Stimulated activated CD8-positive, alpha-beta memory T cell treated with anti-CD3 and anti-CD28 coated beads, Interleukin-4, amount 100 ng/mL, for 4 hours (primary cell): ENCODE measurements at places on chromosomes 6 and 20.

DNA sequence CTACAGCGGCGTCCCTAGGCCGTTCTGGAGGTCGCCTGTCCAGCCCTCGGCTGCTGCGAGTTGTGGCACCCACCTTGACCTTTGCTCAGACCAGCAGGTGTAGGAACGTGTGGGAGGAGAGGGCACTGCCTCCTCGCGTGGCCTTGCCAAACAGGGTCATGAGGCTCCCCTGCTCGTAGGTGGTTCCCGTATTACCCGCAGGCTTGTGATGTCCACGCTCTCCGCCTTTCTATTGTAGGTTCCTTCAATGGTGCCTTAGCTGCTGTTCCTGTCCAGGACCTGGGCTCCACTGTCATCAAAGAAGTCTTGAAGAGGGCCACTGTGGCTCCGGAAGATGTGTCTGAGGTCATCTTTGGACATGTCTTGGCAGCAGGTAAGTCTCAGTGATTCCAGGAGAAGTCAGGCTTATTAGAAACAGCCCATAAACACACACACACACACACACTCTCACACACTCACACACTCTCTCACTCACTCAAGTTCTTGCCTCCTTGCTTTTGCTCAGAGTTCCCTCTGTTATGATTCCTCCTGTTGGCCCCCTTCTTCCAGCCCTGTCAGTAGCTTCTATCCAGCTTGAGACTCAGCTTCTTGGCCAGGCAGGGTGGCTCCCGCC, 942 bp downstream of the ACAT2 start:
- DNase-seq, result no peak

DNA sequence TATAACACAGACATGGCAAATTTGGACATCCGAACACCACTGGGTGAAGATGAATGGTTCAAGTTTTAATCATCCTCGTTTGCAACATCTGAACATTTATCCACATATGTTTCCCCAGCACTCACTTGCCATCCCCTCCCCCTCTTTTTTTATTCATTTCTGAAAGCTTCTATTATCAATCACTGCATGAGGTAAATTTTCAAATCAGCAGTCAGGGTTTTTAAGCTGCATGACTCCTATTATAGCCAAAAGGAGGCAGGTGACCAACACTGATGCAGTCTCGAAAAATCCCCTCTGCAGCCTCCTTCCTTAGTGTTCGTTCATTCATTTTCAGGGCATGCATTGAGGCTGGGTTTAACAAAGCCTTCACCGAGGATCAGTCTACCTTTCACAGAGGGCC, 530.8 kb upstream of the JARID2 start:
- no peak for DNase-seq

- no peak for DNase-seq
Observed at GRCh38 chr6:33620158-33620855, 815 bp upstream of the ITPR3 start.

DNA sequence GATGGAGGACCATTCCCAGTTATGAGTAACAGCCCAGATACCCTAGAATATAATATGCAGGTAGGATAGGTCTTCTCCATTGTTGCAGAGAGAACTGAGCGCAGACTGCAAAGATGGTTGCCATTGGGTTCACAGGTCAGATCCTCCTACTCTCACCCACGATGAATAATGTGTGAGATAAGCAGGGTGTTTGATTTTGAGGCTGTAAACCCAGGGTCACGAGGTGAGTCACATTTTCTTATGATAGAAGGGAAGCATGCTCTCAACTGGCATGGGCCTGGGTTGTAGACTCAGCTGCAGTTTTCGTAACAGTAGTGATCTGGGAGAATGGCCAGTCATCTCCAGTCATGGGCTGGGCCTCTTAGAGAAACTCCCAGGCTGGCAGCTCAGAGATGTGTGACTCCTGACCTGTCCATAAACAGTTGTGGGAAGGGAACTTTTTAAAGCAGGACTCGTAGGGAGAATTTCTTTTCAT, 74.2 kb downstream of the CD164 start:
- no peak for DNase-seq

DNA sequence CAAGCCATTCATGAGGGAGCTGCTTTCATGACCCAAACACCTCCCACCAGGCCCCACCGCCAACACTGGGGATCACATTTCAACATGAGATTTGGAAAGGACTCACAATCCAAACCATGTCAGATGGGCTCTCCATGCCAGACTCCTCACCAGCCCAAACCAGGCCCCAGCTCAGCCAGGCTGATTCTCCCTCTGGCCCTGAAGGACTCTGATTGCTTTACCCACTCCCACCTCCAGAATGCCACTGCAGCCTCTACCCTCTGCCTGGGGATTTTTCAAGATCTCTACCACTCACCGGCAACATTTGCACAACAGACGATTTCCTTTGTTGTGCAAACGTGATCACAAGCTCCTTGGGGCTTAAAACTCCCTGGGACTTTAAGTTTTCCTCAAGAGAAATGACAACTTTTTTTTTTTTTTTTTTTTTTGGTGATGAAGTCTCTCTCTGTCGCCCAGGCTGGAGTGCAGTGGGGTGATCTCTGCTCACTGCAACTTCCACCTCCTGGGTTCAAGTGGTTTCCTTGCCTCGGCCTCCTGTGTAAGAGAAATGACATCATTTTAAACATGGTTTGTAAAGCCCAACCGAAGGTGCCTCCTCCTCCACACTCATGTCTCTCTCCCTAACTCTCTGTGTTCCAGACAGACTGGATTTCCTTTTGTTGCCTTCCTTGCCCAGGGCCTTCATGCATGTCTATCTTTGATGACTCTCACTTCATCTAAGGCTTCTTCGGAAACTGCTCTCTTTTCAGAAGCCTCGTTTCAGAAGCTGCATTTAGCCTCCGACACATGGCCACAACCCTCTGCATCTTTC, 147.0 kb downstream of the CDH26 start:
- no peak for DNase-seq

- DNase-seq, result no peak
Observed at GRCh38 chr6:89118931-89119330, 1.1 kb upstream of the SRSF12 start.

- no peak for DNase-seq
Observed at GRCh38 chr20:38147163-38147562, 17.9 kb downstream of the TGM2 start.

- no peak for DNase-seq
Observed at GRCh38 chr6:137696765-137697164, 170.3 kb upstream of the TNFAIP3 start.

GRCh38 chr20:3732327-3733118, at the start of gene HSPA12B:
Gene HSPA12B (plus strand): TSS chr20:3732685. CDS start chr20:3738675, 5,990 bp downstream.
- DNase-seq, result no peak

DNA sequence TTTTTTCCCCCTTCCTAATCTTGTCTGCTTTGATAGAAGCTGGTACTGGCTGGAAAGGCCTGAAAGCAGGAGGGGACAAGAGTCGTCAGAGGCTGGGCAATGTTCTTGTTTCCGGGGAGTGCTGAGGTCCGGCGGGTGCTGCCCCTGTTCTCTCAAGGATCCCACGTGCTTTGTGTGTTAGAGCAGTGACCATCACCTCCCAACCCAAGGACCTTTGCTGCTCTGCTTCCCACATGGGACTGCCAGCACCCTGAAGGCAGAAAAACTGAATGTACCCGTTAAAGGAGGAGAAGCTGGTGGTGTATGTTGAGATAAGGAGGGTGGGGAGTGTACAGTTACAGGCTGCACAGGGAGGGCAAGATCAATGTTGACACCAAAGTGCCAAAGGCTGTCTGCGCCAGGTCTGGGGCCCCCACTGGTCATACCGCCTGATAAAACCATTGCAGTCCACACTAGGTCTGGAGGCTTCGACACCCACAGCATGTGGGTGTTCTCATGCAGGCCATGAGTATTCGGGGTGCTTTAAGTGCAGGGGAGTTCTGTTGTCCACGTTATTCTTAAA, 15.0 kb downstream of the C20orf173 start:
- DNase-seq, result no peak

DNA sequence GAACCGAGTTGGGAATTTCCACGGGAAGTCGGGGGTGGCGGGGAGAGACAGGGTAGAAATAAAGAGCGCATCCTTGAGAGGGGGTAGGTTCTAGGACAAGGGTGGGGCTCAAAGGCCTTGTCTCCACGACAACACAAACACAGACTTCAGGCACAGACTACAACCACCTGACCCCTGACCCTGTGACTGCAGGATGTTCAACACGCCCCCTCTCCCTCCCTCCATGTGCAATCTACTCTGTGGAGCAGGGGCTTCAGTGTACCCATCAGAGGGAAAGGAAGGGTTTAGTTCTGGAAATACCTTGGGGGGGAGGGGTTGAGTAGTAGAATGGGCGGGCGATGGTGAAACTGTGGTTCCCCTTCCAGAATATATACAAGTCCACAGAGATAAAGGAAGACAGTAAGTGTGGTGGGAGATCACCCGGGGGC, 651 bp upstream of the TAPBP start:
- DNase-seq, result no peak

DNA sequence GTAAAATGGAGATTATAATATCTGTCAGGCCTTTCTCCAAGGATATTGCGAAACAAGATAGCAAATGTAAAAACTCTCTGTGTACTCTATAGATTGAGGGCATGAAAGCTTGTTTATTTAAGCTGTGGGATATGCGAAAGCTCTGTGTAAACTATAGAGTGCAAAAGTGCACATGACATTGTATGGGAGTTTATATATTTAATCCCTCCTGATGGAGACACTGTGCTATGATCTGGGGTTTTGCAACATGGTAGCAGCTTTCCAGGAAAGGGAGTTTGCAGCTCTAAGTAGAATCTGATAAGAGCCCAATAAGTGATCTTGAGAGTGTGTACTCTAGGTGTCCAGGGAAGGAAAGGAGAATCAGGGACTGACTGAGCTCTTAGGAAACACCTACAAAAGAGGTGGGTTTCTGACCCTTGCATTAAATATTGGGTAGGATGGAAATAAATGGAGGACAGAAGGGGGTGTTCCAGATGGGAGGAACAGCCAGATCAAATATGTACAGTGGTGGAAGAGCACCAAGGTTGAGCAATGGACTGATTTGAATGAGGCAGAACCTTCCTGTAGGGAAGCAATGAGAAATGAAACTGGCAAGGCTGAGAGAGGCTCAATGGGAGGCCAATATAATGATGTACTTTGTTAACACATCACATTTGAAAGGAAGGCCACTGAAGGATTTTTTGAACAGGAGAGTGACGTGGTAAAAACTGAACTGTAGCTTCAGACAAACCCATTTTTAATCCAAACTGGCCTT, 450.1 kb downstream of the GJA1 start:
- no peak for DNase-seq

DNA sequence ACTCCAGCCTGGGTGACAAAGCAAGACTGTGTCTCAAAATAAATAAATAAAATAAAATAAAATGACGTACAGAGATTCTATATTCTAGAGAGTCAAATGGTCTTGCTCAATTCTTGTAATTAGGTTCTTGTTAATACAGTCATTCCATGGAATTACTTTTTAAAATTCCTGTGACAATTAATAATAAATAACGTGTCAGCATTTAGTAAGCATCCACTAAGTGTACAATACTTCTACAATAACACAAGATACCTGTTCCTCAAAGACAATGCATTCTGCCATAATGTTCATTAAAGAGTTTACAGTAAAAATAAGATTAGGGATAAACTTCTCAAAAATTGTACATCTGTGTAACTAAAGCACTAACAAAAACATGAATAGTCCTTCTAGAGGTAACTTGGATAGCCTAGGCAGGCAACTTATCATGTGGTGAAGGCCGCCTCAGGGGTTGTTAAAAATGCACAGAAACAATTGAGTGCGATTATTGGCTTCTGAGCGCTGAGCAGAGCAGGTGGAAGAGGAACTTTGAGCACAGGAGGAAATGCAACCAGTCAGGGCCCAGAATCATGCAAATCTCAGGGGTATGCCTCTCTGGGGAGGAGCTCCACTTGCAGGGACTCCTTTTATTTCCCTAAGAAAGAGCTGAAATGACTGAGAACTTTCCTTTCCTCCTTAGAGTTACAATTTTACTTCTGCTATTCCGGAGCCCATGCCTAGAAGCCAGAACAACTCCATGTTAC, 37.1 kb downstream of the QRSL1 start:
- no peak for DNase-seq

- DNase-seq, result no peak
Observed at GRCh38 chr6:122484760-122485159, 13.2 kb upstream of the SERINC1 start.
